ENCODE measurements at places on chromosomes 16 and 17.

DNA sequence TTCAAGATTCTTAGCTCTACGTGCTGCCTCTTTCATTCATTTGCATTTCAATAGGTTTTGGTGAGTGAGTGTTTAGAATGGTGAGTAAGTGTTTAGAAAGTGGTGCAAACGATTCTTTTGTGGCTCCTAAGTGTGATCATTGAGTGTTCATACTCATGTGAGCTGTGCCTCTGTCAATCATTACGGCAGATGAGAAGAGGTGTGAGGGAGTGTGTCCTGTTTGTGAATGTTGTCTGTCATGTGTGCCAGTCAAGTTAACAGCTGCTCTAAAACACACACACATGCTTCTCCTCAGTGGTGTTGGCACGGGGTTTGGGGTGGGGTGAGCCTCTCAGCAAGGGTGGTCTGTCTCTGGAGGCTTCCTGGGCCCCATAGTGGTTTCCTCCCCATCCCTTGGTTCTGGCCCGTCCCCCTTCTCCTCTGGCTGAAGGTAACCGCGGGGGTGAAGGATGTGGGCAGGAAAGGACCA is 11.4 kb downstream of the MYL4 start:
- no peak for DNase-seq

DNA sequence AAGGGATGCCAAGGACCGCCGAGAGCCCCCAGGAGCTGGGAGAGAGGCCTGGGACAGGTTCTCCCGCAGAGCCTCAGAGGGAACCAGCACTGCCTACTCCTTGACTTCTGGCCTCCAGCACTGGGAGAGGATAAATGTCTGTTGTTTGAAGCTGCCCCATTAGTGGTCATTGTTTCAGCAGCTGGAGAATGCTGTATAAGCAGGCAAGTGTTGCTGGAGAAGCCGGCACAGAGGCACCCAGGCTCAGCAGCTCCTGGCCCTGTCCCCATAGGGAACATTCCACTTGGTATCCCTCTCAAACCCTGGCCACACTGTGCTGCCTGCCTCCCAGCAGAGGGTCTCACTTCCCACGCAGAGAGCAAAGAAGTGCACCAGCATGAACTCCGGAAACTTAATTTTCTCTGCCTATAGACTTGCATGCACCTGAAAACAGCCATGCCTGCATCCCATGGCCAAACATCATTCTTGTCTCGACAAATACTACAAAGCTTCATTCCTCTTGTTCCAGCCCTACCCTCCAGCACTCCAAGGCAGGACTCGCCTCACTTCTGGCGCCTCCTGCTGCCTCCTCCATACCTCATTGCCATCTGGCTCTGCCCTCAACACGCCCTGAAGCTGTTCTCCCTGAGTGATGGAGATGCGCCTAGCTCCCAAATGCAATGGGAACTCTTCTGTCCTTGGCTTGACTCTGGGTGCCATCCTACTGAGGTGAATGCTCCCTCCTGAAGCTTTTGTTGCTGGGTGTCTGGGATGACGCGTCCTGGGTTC is 88.1 kb downstream of the DNAH17 start:
- DNase-seq, result no peak

- DNase-seq, result no peak
Measured at GRCh38 chr17:60769327-60769726, 91.7 kb downstream of the BCAS3 start.

DNA sequence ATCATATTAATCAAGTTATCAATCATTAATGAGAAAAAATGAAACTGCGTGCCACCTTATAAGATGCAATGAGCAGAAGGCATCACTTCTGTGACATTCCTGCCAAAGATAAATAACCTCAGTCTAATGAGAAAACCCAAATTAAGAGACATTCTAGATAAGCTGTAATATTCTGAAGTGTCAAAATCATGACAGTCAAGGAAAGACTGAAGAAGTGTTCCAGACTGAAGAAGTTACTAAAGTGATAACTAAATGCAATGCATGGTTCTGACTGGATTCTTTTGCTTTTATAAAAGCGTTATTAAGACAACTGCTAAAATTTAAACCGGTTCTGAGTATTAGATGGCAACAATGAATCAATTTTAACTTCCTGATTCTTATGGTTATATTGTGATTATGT is 30.9 kb downstream of the BRIP1 start:
- DNase-seq, result no peak

- DNase-seq, result no peak
Measured at GRCh38 chr17:82400206-82400605, 17.9 kb upstream of the HEXD start.

DNA sequence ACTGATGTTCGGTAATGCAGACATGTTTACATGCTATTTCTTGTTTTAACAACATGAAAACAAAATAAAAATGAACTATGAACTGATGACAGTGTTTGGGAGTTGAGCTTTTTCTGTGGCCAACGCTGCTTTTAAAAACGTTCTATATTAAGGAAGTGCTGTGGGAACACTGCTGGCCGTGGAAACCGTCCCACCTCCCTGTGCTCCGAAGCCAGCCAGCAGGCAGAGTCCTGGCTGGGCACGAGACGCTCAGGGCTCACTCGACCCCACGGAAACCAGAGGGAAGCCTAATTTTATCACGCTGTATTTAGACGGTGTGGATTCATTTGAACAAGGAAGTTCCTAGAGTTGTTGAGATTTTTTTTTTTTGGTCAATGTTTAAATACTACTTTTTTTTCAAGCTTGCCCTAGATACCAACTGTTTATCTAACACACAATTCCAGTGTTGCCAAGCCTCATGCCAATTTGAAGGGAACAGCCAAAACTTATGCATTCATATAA is 25.8 kb downstream of the ADCY9 start:
- DNase-seq, result no peak

DNA sequence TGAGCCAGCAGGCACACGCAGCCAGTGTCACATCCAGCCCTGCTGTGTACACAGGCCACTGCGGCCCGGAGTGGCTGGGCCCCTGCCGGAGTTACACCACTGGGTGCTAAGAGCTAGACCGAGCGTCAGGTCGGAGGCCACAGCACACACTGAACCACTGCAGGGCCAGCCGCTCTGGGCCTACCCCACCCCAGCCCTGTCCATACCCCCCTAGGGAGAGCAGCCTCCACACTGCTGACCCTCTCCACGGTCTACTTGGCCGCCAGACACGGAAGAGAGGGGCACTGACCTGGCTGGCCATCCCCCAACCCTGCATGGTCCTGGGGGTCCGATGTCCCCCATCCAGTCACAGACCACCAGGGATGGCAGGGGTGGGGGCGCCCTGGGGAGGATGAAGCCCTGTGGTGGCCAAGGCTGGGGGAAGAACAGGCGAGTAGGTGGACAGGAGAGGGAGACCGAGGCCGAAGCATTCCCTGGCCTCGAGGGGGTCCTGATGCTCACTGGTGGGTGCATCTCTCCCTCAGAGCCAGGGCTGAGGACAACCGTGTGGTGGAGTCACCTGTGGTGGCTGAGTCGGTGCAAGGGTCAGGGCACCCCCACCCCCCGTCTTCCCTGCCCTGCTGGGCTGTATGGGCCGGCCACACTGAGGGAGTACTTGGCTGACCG is 34.9 kb upstream of the ZC3H18 start:
- DNase-seq, result no peak

GRCh38 chr16:87365021-87365713 is 18.4 kb downstream of the FBXO31 start:
- DNase-seq, result no peak

GRCh38 chr16:88633684-88634140 is 4.7 kb upstream of the IL17C start:
- DNase-seq, result no peak

GRCh38 chr17:17635126-17635525 is 43.6 kb upstream of the PEMT start:
- no peak for DNase-seq

DNA sequence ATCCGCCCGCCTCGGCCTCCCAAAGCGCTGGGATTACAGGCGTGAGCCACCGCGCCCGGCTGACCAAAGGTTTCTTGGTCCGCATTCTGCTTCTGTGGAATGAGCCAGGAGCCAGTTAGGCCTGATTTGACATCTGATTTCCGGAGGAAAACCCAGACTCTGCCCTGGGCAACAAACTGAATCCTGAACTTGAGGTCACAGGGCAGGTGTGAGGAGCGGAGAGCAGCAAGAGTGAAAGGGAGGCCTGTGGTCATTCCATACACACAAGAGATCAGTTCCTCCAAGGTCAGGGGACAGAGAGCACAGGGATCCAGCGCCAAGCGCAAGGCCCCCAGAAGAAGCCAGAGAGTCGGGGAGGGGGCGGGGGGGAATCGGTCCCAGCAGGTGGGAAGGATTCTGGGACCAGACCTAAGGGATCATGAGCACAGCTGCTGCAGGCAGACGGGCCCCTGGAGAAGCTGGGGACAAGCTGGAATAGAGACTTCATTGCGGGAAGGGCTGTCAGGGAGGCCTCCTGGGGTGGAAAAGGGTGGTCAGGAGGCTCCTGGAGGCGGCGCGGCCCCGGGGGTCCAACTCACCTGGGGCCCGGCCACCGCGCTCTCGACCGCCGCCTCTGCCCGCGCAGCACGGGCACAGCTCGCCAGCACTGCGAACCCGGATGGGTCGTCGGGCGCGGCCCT is 436 bp downstream of the SHPK start:
- no peak for DNase-seq

- no peak for DNase-seq
Measured at GRCh38 chr16:51405361-51405760, 254.3 kb upstream of the SALL1 start.

- no peak for DNase-seq
Measured at GRCh38 chr16:146646-147045, 5.8 kb upstream of the HBZ start.

DNA sequence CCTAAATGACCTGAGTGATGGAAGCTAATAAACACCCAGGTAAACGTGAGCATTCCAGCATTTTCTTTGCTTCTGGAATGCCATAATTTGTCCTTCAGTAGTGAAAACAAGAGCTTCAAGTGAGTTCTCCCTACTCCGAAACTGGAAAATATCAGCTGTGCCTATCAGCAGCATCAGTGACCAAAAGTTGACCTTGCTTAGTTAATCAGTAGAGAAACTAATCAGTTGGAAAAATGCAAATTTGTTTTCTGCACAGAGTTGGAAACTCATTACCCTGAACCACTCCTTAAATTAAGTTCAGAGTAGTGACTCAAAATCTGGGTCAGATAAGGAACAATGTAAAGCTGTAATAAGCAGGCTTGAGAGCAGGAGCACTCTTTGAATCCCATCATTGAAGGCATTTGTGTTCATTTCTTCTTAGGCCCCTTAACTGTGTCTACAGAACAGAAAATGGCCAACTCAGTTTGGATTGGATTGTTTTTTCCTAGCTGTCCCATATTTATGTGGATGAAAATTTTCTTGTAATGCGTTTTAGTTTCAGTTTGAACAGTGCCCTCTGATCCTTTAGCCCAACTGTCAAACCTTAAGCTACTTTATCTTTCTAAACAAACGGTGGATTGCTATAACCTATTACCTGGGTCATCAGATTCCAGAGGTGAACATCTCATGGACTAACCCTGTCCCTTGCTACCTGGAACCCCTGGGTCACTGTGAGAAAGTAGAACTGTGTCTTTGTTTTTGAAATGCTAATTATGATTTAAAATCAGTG is 290.4 kb downstream of the TOX3 start:
- DNase-seq, result no peak

- no peak for DNase-seq
Measured at GRCh38 chr17:68835071-68835470, 120.1 kb downstream of the ABCA8 start.

DNA sequence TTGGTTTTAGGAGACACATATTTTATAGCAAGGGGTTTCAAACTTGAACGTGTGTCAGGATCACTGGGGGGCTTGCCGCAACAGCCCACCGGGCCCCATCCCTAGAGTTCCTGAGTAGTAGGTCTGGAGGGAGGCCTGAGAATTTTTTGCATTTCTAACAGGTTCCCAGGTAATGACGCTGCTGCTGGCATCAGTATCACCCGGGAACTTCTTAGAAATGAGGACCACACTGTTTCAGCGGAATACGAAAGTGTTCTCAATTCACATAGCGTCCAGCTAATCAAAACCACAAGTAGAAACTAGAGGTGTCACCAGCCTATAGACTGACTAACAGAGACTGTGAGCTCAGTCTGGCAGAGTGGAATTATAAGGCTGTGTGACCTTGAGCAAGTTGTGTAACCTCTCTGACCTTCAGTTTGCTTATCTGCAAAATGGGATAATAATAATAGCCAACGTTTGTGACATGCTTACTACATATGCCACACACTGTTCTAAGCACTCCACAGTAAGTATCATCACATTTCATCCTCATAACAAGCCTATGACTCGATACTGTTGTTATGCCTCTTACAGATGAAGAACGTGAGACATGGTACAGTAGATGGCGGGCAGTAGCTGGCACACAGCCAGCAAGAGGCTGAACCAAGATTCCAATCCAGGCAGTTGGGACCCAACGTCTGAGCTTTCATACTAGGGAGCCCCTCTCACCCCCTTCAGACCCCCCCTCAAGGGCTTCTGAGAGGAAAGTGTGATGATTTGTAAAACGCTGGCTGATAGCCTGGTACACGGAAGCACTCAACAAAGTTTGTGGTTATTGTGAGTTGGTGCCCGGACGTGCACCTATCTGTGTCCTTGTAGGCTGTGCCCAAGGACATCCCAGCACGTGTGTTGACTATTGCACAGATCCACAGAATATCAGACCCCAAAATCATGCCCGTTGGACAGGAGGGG is 4.6 kb upstream of the ICAM2 start:
- DNase-seq, result no peak

DNA sequence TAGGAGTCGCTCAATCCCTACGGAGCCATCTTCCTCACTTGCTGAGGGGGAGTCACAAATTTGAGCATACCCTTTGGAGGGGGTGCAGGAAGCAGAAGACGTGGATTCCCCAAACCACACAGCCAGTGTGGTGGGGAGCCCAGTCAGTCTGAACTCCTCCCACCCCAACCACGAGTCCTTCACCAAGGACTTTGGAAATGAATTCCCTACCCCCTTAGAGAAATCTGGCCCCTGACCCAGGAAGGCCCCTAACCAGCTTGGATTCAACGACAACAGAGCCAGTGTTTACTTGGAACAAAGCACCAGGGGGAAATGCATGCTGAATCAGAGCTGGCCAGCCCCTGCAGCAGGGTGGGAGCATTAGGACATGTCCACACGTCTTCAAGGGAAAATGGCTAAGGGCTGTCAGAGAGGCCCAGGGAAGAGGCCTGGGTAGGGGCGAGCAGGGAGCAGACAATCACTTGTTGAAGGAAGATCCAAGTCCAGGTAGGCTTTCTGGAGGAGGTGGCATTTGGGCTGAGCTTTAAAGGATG is 5.5 kb upstream of the TMEM92 start:
- DNase-seq, result no peak

Measured in adrenal gland (tissue), 19 donors.